Cardiac fibroblast (primary cell): ENCODE measurements at places on chromosomes 4 and X.
A peak's percentile ranks its signal among the peaks of the same experiment; 100 is the strongest.

GRCh38 chr4:3527914-3528876, 4.0 kb downstream of the LRPAP1 start:
- DNase-seq: no peak

DNA sequence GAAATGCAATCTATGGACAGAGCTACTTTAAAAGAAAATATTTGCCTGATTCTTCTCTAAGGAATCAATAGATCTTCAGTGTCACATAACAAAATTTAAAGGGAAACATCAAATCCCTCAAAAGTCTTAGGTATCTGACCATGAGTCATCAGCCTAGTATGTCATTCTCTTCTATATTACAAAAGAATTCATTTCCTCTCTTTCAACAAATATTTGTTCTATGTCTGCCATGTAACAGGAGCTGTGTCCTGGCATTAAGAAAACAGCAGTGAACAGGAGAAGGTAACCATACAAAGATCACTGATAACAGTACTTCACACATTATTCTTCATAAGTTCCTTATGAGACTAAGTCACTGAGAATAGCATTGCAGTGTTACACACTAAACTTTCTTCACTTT, 243.6 kb upstream of the DKK2 start:
- peak; percentile 39 for DNase-seq

- peak; percentile 14 for DNase-seq
Observed at GRCh38 chr4:64718091-64718490, 308.8 kb upstream of the TECRL start.

DNA sequence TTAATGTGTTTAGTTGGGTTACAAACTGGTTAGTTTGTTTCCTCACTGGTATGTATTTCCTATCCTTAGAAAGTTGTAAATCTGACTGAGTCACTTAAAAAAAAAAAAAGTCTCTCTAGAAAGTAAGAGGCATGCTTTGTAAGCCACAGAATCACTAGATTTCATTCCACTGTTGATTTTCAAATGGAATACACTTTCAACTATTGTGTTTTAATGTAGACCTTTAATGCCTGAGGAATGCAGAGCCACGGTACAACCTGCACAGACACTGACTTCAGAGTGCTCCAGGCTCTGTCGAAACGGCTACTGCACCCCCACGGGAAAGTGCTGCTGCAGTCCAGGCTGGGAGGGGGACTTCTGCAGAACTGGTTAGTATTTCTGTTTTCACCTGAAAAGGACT, 88.6 kb downstream of the HHIP start:
- DNase-seq: peak; percentile 19
